ENCODE measurements at places on chromosomes 4 and X.

DNA sequence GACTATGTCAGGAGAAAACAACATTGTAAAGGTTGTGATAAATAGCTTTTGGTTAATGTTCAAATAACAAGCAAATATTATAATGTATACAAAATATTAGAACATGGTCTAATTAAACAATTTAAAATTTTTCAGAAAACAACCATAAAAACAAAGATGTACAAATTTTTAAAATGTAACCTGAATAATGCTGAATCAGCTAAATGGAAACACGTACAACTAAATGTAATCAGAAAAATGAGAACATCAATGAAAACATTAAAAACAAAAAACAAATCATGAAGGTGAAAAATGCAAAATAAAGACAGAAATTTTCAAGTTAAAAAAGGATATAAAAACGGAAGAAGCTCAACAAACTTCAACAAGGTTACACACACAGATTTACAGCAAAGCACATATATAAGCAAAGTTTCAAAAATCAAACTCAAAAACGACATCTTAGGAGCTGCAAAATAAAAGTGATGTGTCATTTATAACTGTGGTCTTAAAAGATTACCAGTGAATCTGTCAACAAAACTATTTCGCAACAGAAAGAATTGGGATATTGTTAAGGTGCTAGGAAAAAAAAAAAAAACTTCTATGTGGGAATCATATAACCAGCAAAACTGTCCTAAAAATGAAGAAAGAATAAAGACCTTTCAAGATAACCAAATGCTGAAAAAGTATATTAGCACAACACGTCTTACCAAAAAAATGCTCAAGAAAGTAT lies 31.8 kb downstream of the ZNF732 start:
- DNase-seq, result no peak

- DNase-seq, result no peak
These were observed 88.1 kb downstream of the FSTL5 start for GRCh38 chr4:162075726-162076125.

DNA sequence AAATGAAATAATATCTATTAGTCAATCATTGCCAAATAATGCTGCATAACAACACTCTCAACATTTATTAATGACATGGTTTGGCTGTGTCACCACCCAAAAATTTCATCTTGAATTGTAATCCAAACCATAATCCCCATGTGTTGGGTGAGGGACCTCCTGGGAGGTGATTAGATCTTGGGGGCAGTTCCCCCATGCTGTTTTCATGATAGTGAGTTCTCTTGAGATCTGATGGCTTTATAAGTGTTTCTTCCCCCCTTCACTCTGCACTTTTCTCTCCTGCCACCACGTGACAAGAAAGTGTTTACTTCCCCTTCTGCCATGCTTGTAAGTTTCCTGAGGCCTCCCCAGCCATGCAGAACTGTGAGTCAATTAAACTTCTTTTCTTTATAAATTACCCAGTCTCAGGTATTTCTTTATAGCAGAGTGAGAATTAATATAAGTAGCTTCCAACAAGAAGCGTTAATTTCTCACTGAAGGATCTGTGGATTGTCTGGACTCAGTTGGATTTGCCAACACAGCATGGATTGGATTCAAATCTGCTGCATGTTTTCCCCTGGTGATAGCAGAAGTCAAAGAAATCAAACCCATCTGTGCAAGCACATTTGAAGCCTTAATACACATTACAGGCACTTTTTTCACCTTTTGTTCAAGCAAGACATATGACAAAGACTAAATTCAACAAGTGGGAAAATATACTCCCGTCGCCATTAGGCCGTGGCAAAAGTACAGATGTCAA lies 216.6 kb downstream of the PDGFC start:
- no peak for DNase-seq

DNA sequence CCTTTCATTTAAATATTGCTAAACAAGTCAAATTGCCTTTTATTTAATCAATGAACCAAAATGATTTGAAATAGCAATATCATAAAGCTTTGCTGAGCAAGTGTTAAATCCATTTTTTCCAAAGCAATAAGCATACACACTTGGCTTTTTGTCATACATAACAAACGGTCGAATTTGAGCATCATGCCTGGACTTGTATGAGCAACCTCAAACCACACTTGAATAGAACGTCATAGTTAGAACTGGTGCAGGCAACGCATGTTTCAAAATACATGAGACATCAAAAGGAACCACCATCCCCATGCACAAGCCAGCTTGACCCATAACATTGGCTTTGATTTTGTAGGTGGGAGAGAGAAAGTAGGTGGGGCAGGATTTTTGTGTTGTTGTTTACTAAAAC lies 812.3 kb upstream of the FRG1 start:
- DNase-seq, result no peak

GRCh38 chrX:28491322-28491721 lies 95.9 kb upstream of the IL1RAPL1 start:
- peak; percentile 70 for DNase-seq

DNA sequence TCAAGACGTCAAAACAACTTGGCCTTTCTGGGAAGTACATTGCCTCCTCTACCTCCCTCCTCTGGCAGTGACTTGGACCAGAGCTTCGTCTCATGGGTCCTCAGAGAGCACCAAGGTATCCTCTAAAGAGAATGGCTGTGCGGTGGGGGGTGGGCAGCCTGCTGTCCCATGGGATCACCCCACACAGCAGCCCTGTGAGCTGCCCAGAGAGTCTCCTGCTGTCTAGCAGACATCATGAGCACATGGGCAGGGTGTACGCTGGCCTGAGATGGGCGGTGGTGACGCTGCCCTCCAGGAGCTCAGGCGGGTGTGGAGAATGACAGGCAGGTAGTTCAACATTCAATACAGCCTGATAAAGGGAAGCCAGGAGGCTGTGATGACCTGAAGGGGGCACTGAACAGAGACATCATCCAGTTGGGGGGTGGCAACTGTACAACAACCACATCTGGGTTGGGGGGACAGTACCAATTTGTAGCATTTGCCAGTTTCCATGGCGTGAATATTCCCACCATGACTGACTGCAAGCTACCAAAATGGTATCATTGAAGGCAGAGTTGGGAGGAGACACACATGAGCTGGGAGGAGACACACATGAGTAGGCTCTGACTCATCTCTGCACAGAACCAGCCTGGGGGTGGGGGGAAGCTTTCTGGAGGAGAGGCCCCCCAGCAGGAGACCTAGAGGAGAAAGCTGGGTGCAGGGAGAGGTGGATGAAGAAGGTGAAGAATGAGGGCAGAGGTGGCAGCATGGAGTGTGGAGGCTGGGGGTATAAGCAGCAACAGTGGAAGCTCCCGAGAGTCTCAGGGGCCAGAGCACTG lies 35.9 kb downstream of the C4orf50 start:
- DNase-seq, result no peak

DNA sequence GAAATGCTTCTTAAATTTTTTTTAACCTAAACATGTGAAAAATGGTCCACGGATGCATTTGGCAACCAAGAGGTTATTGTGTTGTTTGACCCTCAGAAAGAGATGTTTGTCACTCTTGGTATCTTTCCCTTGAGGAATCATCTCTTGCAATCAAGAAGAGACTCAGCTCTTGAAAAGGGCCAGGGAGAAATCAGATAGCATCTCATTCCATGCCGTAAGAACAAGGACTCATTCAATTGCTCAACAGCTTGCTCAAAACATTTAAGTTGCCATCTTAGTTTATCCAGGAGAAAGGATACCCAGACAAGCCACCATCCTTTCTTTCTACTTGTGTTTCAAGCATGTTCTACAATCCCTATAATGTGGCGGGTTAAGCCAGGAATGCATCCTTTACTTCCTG lies 209.5 kb upstream of the LNX1 start:
- DNase-seq, result no peak

GRCh38 chr4:95216636-95217035 lies 332.1 kb downstream of the UNC5C start:
- no peak for DNase-seq

Measured in PC-3 (cell line).